ENCODE measurements at places on chromosomes 2 and 18.
A peak's percentile ranks its signal among the peaks of the same experiment; 100 is the strongest.

DNA sequence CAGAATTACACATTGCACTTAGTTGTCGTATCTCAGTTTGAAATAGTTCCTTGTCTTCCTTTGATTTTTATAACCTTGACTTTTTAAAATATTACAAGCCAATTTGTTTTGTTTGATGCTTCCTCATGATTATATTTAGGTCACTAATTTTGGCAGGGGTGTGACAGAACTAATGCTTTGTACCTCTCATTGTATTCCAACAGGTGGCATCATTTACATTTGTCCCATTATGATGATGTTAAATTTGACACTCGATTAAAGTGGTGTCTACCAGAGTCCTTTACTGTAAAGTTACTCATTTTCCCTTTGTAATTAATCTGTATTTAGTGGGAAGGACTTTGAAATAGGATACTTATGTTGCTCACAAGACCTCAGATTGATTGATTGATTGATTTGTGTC lies 21.5 kb upstream of the MFSD2B start:
- DNase-seq, result no peak

GRCh38 chr2:10329880-10330699 lies 27.4 kb downstream of the HPCAL1 start:
- DNase-seq, result no peak

DNA sequence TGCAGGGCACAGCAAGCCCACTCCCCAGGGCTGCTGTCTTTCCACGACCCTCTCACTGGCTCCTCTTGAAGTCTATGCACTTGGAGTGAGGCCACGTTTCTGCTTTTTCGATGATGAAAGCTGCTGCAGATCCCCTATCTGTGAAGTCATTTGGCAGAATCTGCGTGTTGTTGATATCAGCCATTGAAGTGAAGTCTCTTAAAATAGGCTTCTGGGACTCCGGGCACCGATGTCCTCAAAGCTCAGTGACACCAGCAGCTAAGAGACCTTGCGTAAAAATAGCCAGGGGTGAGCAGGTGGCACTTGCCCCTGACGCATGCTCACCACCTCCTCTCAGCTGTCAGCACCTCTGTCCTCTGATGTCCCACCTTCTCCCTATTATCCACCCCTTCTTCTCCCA lies 89.4 kb upstream of the FHL2 start:
- no peak for DNase-seq

- DNase-seq, result no peak
Measured at GRCh38 chr2:156797832-156798231, 361.7 kb downstream of the GPD2 start.

GRCh38 chr2:131033786-131034121 lies 59.5 kb downstream of the FAM168B start:
- DNase-seq, result no peak

DNA sequence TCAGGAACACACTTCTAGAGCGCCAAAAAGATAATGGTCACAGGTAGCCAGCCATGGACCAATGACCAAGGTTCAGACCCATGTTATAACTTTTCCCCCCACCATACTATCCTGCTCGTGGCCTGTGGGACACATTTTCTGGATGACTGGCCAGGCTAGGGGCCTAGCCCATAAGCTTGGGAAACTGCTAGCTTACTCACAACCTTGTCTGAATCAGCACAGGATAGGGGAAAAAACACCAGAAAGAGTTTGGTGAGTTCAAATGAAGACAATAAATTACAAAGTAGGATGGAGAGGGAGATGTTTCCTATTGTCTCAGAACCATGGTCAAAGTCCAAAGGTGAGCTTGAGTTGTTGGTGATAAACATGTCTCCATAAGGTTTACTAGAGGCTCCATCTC lies 156.3 kb upstream of the CCDC68 start:
- no peak for DNase-seq

DNA sequence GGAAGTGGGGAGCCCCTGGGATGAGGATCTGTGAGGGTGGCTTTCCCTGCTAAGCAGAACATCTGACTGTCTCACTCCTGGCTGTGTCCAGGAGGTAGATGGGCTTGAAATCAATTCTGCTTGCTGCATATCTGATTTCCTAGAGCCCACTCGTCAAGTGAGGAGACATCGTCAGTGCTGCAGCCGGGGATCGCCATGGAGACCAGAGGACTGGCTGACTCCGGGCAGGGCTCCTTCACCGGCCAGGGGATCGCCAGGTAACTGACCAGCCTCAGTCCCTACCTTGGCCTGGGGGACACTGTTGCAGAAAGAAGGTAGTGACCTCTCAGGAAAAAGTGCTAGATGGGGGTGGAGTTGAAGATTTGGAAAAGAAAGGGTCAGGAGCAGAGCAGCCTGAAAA lies 31.3 kb downstream of the CNGA3 start:
- no peak for DNase-seq

GRCh38 chr18:54852780-54853675 lies 24.8 kb downstream of the RAB27B start:
- peak; percentile 54 for DNase-seq

DNA sequence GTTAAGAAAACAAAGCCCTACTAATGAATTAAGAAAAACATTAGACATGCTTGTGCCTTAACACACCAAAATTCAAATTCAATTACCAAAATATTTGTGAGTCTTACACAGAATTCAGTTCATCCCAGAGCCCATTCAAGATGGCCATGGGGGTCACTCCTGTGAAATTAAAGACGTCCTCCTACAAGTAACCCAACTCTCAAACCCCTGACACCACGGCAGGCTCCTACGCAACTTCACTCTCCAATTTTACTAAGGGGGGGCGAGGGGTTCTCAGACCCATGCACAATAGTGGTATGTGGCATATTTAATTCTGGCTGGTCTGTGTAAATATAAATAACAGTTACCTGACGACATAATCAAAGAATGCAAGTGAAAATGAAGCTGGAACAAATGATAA lies 5.0 kb downstream of the ZNF516 start:
- no peak for DNase-seq

- no peak for DNase-seq
Measured at GRCh38 chr2:68829749-68830148, 41.4 kb downstream of the BMP10 start.

- no peak for DNase-seq
Measured at GRCh38 chr2:31187166-31187565, 30.1 kb downstream of the CAPN14 start.

DNA sequence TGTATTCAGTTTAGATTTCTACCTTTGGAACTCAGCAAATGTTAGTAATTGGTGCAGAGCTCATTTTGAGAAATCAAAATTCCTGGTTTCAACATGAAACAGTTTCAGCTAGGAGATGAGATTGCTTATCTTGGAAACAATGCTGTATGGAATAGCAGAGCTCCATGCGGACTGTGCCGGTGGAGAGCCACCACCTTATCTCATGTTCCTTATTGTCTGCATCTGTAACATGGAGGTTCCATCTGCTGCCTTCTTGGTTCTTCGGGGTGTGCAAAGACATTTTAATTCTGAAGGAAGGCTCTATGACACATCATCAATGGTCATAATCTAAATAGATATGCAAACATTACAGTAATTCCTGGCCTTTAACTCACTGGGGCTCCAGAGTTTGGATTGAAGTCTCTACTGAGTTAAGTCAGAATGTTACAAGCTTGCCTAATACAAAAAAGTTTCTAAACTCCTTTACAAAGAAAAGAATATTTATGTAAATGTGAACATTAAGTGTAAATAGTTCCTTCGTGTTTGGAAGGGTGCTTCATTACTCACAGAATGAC lies 65.3 kb downstream of the PRKRA start:
- no peak for DNase-seq

Measured in GDM1 (cell line).